CD4-positive, alpha-beta T cell treated with Interleukin-4 for 4 hours (primary cell): ENCODE measurements at places on chromosomes 4 and X.
A peak's percentile ranks its signal among the peaks of the same experiment; 100 is the strongest.

DNA sequence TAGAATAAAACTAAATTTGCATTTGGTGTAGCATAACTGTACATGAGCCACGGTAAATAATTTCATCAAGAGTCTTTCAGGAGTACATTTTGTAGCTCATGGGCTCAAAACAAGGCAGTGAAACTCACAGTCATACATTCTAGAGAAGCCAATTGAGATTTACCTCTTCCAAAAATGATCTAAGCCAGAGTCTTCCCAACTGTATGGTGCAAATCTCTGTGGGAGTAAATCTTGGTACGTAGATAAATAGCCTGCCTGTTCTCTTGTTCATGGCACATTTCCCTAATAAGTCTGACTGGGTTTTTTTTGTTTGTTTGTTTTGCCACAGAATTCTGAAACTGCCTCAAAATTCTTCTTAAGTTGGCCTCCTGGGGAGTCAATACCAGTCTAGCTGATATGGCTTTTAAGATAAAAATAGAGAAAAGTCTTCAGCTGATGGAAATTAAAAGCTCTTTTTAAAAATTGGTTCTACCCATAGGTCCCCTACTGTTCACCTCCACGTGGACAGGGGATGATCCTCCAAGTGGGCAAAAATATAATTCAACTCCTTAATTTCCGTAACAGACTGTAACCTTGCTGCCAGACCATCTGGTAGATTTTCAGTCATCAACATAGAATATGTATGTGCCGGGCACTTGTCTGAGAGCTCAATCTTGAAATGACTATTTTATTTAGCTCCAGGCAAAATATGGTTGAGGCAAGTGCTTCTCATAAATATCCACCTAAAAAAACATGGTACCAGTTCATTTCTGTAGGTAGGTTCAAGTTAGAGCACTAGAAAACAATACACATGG, 365.4 kb downstream of the PDHA2 start:
- no peak for DNase-seq

- no peak for DNase-seq
Observed at GRCh38 chr4:5545271-5545670, 163.1 kb downstream of the EVC2 start.

DNA sequence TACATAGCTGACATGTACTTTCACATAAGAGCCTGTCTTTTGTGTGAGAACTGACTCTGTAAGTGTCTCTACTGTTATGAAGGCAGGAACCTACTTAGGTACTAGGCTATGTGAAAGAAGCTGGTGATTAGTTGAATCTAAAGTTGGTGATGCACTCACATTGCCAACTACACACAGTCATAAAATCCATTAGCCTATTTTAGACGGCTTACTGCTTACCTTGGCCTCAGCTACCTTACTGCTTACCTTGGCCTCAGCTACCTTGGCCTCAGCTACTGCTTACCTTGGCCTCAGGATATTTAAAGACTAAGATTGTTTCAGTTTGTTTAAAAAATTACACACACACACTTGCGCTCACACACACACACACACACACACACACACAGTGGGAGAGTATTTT, 549.7 kb downstream of the IL1RAPL1 start:
- no peak for DNase-seq

DNA sequence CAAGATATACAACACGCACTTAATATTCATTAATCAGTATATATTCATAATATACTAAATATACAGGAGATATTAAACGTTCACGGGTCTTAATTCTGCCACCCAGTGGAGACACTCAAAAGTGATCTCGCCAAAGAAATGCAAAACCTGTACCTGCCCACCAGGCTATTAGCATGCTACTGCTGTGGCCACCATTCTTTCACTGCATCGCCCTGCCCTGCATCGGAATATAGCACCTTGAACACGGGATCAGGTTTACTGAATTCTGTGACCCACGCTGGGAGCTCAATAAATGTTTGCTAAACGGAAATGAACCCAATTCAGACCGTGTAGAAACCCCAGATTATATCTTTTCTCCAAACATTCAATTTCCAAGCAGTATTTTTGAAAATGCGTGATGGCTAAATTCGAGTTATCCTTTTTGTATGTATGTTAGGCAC, 840 bp upstream of the CLCN3 start:
- DNase-seq = peak; percentile 73

DNA sequence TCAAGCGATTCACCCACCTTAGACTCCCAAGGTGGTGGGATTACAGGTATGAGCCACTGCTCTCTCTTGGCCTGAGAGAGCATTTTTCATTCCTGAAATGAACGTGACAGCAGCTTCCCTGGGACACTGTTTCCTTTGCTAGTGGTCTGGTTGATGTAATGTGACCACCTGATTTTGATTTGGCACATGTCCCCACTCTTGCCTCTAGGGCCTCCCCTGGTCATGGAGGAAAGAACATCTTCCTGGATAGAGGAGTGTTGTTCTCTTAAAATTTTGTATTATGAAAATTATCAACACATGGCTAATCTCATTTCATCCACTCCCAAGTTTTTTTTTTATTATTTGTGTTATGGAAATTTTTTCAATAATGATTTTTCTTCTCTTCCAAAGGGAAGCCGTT, 23.8 kb downstream of the SLC9B2 start:
- no peak for DNase-seq

DNA sequence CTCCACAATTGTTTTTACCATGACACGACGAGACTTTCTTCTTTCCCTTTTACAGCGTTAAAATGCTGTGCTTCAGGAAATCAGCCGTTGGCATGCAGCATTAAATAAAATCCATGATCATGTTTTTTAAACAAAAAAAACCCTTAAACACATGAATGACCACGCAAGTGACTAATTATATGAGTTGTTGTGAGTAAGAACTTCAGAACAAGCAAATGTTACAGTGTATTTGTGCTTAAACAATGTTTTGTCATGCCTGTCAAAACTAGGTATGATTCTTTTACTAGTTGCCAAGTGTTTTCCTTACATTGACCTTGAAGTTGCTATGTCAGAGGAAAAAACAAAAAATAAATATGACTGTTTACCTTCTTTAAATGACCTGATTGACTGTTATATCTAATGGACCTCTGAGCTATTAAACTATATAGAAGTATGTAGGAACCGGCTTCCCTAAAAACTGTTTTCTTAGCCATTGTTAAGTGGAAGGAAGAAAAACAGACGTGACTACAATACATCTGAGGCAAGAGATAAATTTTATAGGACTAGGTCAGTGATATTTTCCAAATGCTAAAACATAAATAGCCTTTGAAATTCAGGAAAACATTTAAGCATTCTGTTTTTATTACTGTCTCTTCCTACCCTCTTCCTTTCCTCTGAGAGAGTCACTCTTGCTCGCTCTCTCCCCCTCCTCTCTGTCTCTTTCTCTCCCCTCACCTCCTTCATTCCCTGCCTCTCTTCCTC, 197.1 kb downstream of the PALLD start:
- no peak for DNase-seq

DNA sequence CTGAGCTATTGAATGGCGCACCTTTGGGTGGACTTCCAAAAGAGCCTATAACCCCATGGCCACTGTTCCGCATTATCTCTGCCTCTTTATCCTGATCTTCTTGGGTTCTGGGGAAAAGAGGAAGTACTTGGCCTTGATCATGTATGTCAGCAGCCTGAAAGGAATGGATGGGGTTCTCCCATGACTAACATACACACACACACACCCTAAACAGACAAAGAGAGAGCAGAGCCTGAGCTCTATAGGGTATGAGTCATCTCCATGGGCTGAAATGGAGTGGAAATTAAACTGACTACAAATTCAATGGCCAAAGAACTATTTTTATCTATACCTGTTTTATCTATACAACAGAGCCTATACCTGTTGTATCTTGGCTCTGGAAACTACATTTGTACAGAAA, 141.5 kb upstream of the MTMR8 start:
- no peak for DNase-seq

DNA sequence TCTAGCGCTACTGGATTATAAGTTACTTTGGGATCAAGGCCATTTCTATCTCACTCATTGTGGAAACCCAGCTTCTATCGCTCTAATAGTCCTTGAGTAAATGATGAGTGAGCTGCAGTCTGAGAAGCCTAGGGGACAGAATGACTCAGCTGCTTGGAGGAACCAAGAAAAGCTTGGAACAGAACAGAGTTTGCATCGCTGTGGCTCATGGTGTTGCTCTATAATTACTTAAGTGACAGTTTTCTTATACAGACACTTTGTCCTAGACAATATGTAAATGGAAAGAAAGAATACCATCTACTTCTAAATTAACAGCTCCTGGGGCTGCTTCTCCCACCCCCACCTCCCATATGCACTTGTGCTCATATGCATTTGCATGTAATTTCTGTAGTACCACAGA, 156.9 kb downstream of the SLIT2 start:
- DNase-seq = no peak

GRCh38 chr4:145723336-145723735, 43.4 kb downstream of the C4orf51 start:
- no peak for DNase-seq

- DNase-seq = no peak
Observed at GRCh38 chr4:95627024-95627605, 78.3 kb upstream of the UNC5C start.

GRCh38 chr4:99800332-99801004, 16.2 kb upstream of the DAPP1 start:
- no peak for DNase-seq

GRCh38 chr4:41504167-41504818, 33.7 kb upstream of the LIMCH1 start:
- no peak for DNase-seq

DNA sequence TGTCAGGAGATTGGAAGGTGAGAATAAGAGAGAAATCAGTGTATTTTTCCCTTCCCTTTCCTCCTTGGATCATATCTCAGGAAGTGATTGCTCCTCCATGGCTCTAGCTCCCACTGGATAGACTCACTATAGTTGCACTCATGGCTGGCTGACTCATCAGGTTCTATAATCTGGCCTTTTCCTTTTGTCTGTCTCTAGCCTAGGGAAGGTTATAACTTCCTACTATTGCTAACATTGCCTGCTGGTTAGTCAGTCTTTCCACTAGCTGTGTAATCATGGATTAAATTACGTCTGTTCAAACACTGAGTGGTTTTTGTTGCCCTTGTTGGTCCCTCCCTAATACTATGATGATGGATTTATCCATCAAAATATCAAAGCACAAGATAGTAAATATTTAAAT, 195.5 kb upstream of the VEGFC start:
- DNase-seq = no peak

DNA sequence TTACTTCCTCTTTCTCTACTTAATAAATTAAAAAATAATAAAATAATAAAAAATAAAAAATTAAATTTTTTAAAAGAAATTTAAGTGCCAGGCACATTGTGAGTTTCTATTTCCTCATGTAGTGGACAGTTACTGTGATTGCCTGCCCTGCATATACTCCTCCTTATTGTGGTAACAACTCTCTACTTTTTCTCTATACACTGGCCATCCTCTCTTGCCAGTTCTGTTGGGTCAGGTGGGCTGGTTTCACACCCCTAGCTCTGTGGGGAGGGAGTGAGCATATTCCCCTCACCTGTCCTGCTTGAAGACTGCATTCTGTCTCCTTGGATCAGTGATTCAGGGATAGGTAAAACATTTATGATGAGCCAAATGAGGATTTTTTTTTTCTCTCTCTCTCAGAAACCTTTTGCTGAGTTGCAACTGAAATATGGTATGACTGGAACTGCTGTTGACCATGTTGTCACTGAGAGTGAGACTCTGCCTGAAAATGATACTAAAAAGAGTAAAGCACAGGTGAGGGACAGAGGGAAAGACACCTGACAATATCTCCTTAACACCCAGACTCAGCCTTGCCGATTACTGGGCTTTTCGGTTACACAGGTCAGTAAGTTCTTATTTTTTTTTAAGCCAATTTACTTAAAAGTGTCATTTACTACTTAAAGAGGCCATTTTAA, 37.2 kb downstream of the CXXC4 start:
- no peak for DNase-seq

DNA sequence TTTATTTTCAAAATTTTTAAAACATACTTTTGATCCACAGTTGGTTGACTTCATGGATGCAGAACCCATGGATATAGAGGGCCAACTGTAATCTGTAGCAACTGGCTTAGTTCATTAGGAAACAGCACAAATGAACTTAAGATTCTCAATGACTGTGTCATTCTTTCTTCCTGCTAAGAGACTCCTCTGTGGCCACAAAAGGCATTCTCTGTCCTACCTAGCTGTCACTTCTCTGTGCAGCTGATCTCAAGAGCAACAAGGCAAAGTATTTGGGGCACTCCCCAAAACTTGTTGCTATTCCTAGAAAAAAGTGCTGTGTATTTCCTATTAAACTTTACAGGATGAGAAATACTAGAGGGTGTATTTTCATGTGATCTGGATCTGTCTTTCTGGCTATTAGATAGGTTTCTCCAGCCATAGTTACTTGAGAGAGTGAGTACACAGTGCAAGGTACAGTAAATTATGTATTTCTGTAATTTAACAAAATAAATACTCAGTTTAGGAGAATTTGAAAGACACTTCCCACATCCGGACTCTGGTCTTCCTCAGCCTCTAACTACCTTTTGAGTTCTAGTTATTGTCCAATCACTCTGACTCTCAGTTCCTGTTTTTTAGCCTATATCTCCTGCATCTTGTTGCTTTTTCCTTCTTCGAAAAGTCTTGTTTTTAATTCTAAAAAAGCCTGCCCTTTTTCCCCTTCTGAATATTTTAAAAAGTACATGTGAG, 21.8 kb downstream of the TLR2 start:
- no peak for DNase-seq

DNA sequence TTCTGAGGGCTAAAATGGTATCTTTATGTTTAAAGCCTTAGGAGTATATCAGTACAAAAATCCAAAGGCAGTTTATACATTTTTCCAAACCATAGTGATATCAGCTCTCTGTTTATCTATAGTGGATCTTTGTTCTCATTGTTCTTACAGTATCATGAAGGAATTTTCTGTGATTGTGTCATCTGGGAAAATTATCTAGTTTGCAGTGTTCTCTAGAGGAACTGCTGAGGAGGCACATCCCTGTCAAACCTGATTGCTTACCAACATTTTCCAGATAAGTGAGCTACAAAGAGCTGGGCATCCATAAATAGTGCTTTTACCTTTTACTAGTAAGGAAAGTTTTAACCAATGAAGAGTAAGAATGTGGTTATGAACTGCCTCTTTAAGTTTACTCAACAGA, 44.9 kb upstream of the SLC25A31 start:
- DNase-seq = no peak

DNA sequence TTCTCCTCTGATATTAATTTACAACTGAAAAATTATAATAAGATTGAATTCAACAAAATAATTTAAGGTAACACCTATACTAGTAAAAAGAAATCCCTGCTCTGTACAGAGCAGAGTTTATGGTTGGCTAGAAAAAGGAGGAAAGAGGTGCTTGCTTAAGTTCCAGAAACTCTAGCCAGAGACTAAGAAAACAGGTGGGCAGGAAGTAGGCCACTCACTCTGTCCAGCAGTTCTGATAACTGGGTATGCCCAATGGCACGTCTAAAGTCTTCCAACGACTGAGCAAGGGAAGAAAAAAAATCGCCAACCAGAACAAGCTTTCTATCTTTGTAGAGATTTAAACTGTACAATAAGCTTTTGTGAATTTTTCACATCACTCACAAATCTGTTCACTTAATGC, 42.1 kb downstream of the TMEM165 start:
- DNase-seq = no peak

- no peak for DNase-seq
Observed at GRCh38 chr4:8606476-8606875, 13.9 kb downstream of the CPZ start.
